AG08395 (cell line): ENCODE measurements at places on chromosomes 1 and 21.

GRCh38 chr1:214957330-214958137, 125.0 kb upstream of the KCNK2 start:
- peak; percentile 91 for DNase-seq

GRCh38 chr21:27802816-27803475, 836.1 kb upstream of the ADAMTS5 start:
- peak; percentile 58 for DNase-seq

- peak; percentile 65 for DNase-seq
These were observed 18.3 kb upstream of the PPIE start for GRCh38 chr1:39720094-39720999.

GRCh38 chr1:6824665-6825368, 39.6 kb downstream of the CAMTA1 start:
- no peak for DNase-seq

GRCh38 chr1:19730232-19730631, 65.6 kb downstream of the HTR6 start:
- no peak for DNase-seq

- peak; percentile 73 for DNase-seq
These were observed 8.6 kb downstream of the LMOD1 start for GRCh38 chr1:201937624-201938213.

DNA sequence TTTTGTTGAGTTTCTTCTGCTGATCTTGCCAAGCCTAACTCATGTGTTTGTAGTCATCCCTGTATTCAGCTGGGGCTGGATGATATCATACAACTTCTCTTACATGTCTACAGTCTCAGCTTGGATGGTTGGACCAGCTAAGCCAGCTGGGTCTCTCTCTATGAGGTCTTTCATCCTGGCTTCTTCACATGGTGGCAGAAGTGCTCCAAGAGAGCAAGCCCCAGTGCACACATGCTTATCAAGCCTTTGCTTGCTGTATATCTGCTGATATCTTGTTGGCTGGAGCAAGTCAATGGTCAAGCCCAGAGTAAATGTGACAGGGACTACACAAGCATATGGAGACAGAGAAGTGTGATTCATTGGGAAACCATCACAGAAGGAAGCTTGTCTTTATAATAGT, 29.2 kb upstream of the SLC44A5 start:
- DNase-seq, result no peak

- no peak for DNase-seq
These were observed 9.3 kb downstream of the COQ8A start for GRCh38 chr1:226949401-226949800.

GRCh38 chr1:111448482-111448917, 556 bp downstream of the WDR77 start:
- DNase-seq, result peak; percentile 22

DNA sequence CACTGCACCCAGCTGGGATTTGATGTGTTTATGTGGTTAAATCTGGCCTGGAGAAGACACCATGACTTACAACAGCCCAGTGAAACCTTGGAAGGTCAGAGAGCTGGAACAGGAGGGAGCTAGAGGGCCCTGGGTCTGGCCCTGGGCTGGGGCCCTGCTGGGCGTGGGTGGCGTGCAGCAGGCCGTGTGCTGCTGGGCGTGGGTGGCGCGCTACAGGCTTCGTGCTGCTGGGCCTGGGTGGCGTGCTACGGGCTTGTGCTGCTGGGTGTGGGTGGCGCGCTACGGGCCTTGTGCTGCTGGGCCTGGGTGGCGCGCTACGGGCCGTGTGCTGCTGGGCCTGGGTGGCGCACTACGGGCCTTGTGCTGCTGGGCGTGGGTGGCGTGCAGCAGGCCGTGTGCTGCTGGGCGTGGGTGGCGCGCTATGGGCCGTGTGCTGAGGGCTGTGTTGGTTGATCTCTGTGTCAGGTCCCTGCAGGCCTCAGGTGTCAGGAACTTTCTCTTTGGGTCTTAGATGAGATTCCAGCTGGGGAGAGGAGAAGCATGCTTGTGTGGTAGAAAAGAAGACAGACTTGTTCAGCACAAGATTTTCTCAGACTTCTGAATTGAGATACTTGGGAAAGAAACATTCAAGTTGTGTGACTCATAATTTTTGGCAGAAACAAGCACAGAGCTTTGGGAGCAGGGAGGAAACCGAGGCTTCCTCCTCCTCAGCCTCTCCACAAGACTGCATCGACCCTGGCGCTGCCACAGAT, 66.0 kb downstream of the COL18A1 start:
- DNase-seq, result peak; percentile 85

DNA sequence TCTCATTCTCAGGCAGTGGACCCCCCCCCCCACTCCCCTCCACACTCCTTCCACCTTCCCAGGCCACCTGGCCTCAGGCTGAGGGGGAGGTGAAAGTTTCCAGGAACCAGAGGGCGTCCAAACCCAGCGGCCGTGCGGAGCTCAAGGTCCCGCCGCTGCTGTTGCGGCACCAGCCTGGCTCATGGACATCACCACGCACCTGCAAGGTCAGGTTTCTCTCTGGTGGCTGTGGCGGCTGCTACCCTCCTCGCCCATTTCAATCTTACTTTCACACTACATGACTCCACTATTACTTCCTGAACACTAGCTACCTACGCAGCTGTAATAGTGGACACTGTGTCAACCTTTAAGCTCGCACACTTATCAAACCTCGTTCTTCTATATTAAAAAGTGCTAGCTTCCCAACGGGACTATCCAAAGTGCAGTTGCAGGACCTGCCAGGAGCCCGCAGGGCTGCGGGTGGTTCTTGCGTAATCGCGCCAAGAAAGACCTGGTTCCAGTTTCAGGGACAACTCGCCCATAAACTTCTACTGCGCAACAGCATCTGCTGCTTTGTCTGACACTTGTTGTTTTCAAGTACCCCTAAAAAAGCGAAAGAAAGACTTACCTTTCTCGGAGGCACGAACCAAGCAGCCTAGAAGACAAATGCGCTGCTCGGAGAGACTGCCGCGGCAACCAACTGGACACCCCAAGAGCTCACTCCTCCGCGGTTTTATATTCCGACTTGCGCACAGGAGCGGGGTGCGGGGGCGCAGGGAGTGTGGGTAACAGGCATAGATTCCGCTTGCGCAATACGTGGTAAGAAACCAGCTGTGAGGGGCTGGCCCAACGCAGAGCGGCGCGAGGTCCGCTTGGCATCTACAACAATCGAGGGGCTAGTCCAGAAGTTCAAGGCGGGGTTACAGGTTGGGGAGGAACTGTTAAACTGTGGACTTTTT, at the start of gene DIRAS3:
DIRAS3 (minus strand) TSS at position 687 of the 938 bp plus-strand sequence. CDS start 3,330 bp downstream, outside the sequence.
- DNase-seq, result peak; percentile 7

DNA sequence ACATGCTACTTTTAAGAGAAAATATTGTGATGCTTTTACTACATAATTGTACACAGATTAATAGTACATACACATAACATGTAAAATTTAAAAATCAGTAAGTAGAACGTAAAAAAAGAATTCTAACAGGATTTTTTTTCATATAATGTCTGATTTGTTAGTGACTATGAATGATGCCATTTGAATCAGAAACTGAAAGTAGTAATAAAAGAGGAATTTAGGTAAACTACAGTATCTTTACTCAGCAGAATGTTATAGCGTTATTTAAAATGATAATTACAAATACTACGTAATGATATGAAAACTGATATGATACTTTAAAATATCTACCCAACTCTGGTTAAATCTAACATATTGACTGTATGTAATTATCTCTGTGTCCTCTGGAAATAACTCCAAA, 116.1 kb downstream of the DENND1B start:
- DNase-seq, result no peak

- no peak for DNase-seq
These were observed 7.1 kb downstream of the POU3F1 start for GRCh38 chr1:38039331-38040088.

GRCh38 chr1:88265606-88266005, 418.5 kb upstream of the PKN2 start:
- DNase-seq, result no peak

DNA sequence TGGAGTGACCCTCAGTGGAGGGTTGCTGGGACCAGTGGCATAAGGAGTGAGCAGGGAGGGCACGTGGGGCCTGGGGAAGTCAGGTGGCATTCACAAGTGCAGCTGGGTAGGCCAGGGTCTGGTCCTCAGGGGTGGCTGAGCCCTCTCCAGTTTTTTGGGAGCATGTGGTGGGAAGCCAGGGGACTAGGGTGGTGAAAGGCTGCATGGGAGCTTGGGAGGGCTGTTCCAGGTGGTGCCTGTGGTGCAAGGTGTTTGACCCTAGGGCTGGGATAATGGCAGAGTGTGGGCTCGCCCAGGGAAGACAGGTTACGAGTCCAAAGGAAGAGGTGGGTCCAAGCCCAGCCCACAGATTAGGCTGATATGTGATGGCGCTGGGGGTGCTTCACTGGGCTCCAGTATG, 30.5 kb downstream of the MAN1C1 start:
- DNase-seq, result no peak

DNA sequence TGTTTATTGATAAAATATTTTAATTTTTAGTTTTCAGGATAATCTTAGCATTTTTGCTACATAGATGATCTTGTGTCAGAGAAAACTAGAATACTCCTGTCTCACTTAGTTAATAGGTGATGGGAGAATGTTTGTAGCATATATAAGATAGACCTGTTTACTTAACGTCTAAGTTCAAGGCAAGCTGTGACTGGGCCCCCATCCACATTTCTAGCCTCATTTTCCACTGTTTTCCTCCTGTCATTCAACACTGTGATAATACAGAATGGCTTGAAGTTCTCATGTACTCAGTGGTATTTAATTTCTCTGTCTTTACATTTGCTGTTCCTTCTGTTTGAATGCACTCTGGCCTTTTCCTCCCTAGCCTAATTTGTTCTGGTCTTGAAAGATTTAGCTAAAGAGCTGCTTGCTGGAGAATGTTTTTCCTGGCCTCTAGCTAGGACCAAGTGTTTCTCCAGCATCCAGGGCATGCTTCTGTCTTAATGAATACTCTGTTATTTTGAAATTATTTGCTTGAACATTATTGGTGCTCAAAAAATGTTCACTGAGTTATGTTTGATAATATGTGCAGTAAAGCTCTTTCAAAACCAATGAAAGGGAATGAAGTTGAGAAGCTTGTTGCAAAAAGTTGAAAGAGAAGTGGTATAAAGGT, 37.3 kb downstream of the USP25 start:
- no peak for DNase-seq

- DNase-seq, result peak; percentile 67
These were observed 26.8 kb downstream of the IFFO2 start for GRCh38 chr1:18929686-18930085.

- no peak for DNase-seq
These were observed 189.9 kb upstream of the SNX7 start for GRCh38 chr1:98471633-98472032.

GRCh38 chr1:166701603-166702100, 137.6 kb upstream of the POGK start:
- no peak for DNase-seq

DNA sequence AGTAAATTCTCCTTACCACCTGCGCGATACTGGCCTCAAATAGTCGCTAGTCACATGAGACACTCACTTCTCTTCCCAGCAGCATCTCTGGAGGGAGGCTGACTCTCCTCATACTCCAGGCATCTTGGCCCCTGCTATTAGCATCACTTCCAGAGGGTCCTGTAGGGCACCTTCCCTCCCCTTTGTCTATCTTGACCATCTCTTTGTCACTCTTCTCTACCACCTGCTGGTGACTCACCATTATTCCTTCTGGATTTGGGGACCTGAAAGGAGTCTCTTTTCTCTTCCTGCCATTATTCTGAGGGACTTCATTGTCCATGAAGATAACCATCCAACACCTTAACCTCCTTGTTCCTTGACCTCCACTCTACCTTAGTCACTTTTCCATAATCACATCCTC, 31.7 kb upstream of the GPR37L1 start:
- DNase-seq, result no peak

DNA sequence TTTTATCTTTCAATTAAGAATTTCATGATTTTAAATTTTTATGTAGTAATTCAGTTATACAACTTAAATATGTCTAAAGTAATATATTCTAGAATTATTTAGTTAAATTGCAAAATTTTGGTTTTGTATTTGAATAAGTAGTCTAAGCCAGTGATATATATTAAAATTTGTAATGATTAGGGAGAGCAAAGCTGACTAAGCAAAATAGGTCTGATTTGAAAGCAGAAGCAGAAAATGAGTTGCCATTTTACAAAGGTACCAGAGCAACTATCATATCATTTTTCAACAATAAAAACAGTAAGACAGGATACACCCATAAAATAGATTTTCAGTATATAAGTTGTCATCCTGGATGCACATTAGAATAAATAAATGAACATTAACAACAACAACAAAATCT, 177.9 kb downstream of the COP1 start:
- DNase-seq, result no peak

- peak; percentile 96 for DNase-seq
These were observed 24.1 kb upstream of the ALDH4A1 start for GRCh38 chr1:18926315-18927081.

- no peak for DNase-seq
These were observed 178.8 kb downstream of the PLPP3 start for GRCh38 chr1:56400526-56400925.

GRCh38 chr1:226738995-226739695, at the start of gene ITPKB:
TSS of gene ITPKB (minus strand) at chr1:226739282. CDS start at chr1:226737458, 1,824 bp downstream.
- peak; percentile 38 for DNase-seq

DNA sequence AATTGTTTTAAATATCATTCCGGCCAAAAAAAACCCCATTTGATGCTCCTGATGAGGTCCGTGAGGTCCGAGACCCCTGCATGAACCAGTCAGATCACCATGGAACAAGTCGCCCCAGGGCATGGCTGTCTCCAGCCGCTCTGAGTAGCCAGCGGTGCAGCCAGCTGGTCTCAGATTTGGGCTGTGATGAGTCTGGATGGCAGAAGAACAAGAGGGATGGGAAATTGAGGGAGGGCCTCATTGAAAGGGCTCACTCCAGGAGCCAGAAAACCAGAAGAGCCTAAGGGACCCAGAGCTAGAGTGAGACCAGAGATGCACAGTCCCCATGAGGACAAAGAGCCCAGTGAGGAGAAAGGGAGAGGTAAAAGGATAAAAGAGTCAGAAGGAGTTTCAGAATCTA, 174.0 kb downstream of the TOMM20 start:
- no peak for DNase-seq

DNA sequence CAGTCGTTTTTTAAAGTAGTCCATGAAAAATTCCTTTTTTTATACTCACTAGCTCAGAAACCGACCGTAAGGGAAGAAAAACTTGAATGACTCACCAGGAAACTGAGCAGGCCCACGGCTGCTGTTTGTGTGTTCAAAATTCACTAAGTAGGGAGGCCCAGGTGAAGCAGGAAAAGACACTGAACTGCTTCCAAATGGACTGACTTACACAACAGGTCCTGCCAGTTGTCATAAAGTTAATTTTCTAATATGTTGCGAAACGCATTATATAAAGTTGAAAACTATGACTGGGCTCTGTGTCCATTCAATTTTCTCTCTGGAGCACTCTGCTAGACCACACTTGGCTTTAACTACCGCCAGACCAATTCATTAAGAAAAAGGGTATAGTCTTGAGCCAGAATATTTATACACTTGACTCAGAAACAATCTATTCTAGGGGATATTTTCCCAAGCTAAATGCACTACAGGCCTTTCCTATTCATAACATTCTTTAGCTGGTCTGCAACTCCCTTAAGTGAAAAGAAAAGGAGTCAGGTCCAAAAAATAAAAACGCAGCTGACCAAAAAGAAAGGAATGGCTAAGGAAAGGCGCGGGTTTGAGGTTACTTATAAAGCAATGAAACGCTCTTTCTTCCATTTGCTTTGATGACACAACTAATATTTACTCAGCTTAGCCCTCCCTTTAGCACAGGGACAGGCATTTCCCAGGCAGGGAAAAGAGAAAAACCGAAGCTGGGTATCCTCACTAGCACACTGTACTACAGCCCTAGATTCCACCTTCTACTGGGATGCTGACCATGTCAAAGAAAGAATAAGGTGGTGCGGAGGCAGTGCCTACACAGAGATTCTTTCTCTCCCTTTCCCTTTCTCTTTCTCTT, 306.3 kb upstream of the ESRRG start:
- DNase-seq, result peak; percentile 38
